ENCODE measurements at places on chromosomes 16 and 17.

DNA sequence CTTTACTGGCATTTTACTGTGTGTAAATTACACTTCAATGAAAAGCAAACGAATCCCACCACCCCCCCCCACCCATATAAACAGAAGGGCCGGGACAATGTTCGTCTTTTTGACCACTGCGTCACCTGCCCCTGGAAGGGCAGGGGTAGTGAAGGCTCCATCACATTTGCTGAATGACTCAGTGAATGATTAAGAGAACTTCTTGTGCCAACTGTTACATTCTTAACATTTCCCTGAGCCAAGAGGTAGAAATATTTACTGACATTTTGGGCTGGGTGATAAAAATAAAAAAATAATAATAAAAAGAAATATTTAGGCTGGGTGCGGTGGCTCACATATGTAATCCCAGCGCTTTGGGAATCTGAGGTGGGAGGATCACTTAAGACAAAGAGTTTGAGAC, 24.1 kb downstream of the C16orf96 start:
- DNase-seq: peak; percentile 52

GRCh38 chr17:58312021-58312630, 16.5 kb downstream of the TSPOAP1 start:
- DNase-seq: no peak

DNA sequence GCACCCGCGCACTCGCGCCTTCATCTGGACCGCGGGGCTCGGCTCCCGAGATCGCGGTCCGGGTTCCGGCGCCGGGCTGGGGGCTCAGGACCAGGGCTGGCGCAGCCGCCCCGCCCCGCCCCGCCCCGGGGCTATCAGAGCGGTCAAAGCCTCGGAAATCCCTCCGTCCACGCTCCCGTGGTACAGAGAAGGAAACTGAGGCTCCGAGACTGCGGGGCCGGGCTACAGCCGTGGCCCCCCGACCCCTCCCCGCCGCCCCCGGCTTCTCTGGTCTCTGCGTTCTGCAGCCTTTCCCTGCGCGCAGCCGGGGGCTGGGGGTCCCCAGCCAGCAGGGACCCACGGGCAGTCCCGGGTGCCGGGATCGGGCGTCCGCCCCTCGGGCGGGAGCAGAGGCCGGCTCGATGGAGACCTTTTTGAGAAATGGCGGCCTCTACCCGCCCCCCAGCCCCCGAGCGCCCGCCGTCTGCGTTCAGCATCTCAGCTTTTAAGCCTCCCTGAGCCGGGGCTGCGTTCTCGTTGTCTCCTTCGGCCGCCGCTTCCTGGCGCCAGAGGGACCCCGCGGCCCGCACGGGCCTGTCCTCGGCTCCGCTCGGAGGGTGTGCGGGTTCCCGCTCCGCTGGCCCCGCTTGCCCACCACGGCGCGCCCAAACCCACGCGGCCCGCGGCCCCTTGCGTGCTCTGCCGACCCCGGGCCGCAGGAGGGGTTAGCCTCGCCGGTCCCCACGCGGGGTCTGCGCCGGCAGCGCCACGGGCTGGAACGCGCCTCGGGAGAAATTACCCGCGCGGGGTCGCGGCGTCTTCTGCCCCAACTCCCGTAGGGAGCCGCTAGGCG, 1.5 kb upstream of the NPTX1 start:
- DNase-seq: no peak

GRCh38 chr17:66414561-66415175, 112.3 kb downstream of the PRKCA start:
- DNase-seq: no peak

GRCh38 chr17:78798695-78799559, 16.9 kb upstream of the CYTH1 start:
- no peak for DNase-seq

GRCh38 chr16:89117975-89118289, 24.3 kb downstream of the ACSF3 start:
- DNase-seq: no peak

DNA sequence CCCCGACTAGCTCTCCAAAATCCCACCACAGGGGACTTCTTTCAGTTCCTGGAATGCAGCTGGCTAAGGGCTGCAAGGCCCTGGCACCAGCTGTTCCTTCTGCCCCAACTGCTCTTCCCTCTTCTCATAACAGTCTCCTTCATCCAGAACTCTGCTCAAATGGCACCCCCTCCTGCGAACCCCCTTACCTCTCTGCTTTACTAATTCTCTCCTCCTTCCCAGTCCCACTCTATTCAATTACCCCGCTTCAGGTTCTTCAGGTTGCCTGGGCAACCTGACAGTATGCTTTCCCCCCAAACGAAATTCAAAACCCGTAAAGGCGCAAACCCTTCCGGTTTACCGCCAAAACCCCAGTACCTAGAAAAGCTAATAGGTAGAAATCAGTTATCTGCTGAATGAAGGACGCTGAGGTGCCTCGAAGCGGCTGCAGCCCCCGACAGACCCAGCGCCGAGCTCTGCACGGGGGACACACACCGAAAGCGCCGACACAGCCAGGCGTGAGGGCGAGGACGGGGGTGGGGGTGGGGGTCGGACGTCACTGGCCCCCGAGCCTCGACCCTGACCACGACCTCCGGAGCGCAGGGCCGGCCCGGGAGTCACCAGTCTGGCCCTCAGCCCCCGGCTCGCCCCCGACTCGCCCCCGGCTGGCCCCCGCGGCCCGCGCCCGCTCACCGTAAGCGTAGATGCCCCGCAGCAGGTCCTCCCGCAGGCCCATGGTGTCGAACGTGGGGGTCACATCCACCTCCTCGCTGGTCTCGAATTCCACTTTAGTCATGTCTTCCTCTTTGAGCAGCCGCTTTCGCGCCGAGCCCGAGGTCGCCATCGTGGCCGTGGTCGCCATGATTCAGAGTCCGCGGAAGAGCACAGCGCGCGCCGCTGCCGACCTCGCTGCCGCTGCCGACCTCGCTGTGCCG, 550 bp downstream of the EIF4A3 start:
- no peak for DNase-seq

- DNase-seq: no peak
Observed at GRCh38 chr16:520847-521246, 6.7 kb upstream of the CAPN15 start.

GRCh38 chr17:4433515-4434031, at the start of gene SPNS3:
Gene SPNS3, plus strand, starts transcription at chr17:4433940. Its CDS starts 28 bp downstream, at chr17:4433968.
- no peak for DNase-seq

DNA sequence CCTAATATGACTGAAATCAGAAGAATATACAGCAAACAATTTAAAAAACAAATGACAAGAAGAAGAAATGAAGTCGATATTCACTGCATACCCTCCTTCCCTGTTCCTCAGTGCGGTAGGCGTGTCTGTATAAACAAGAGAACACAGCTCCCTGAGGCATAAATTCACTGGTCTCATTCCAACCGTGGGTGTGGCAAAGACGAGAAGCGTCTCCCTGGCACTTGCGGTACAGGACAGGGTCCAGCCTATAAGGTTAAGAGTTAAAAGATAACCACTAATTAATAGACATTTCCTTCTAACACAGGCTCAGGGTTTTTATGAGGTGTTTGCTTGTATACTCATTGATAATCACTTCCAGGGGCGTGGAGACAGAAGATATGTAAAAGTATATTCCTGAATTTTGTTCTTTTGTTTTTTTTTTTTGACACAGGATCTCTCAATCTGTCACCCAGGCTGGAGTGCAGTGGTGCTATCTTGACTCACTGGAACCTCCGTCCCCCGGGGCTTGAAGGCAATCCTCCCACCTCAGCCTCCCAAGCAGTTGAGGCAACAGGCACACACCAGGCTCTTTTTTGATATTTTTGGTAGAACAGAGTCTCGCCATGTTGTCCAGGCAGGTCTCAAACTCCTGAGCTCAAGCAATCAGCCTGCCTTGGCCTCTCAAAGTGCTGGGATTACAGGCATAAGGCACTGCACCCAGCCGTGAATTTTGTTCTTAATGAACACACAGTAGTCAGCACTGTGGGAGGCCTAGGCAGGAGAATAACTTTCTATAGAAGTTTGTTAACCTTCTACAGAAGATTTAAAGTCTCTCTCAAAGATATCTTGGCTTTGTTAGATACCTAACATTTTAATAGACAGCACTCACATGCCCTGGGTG, 59.1 kb upstream of the CLEC18B start:
- DNase-seq: peak; percentile 53

- no peak for DNase-seq
Observed at GRCh38 chr17:29181226-29181625, 1.0 kb upstream of the MYO18A start.

- no peak for DNase-seq
Observed at GRCh38 chr17:42266462-42266861, 9.7 kb downstream of the STAT5B start.

- no peak for DNase-seq
Observed at GRCh38 chr17:43039646-43040045, 14.6 kb downstream of the RND2 start.

- DNase-seq: no peak
Observed at GRCh38 chr16:66028510-66029216, 337.8 kb upstream of the CDH5 start.

DNA sequence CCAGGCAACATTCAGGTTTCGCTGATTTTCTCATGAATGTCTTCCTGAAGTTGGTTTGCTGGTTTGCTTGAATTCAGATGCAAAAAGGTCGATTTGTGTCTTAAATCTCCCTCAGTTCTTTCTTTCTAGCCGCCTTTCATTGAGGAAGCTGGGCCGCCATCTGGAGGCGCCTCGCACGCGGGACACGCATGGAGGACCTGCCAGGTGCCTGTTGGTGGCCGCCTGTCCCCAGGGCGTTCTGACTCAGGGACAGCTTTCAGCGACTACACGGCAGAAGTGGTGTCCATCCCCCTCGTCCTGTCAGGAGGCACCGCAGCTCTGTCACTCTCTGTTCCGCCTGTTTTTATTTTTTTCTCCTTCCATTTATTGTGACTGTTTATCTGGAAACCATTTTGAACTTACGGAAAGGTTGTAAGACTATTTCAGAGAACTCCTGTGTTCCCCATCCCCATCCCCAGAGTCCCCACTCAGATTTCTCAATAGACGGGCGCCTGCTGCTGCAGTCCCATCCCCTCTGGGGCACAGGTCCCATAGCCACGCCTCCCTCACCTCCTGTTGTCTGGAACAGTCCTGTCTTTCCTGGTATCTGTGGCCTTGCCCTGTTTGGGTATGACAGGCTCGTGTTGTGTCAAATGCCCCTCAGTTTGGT, 33.2 kb downstream of the COX4I1 start:
- DNase-seq: no peak

DNA sequence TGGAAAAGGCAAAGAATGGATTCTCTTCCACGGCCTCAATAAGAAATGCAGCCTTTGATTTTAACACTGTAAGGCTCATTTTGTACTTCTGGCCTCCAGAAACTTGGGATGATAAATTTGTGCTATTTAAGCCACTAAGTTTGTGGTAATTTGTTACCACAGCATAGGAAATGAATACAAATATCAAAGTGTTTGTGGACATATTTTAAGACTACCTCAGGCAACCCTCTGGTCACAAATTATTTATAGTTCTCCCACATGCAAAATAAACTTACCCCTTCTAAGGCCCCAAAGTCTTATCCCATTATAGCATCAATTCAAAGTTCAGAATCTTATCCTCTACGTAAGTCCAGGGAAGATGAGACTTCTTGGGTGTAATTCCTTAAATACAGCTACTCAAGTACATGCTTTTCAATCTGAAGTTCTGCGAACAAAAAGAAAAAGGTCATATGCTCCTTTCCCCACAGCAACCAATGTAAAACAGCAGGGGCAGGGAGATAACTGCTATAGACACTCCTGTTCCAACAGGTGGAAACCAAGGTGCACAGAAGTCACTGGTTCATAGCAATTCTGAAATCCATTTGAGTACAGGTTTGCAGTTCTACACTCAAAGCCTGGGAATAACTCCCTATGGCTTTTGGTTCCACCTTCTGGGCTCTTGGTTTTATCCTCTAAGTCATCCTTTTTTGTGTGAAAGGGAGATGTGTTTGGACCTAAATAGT, 5.4 kb upstream of the EFCAB13 start:
- DNase-seq: no peak

DNA sequence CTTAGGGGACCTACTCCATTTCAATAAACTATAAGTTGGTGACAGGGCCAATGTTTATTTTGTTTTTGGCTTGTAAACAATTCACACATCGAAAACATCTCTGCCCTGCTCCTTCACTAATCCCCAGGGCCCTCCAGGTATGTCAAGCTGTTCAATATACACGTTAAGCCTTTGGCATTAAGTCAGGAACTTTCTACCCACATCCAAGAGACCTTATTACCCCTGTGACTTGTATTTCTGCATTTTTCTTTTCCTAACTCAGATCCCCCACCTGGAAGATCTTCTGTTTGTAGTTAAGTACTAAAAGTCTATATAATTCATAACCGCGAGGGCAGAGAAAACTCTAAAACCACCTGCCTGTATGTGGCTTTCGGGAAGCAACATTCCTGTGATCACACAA, 106.8 kb upstream of the AXIN2 start:
- no peak for DNase-seq

- DNase-seq: peak; percentile 80
Observed at GRCh38 chr17:41801374-41802271, 10.1 kb downstream of the P3H4 start.

DNA sequence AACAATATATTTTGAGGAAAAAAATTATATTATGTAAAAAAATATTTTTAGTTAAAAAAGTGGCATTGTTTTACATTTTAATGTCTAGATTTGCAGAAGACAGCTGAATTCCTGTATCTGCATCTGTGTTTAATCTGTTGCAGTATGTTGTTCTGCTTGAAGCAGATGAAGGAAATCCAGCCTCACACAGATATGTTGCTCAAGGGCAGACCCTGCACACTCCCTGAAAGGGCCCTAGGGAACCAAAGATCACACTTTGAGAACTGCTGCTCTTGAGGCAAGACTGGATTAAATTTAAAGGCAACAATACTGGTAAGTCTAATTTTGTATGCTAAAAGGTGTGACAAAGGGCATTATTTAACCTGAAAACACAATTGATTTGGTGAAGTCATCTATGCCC, 16.4 kb upstream of the SLC6A4 start:
- DNase-seq: no peak

- no peak for DNase-seq
Observed at GRCh38 chr17:66138120-66138519, 53.8 kb downstream of the CEP112 start.

DNA sequence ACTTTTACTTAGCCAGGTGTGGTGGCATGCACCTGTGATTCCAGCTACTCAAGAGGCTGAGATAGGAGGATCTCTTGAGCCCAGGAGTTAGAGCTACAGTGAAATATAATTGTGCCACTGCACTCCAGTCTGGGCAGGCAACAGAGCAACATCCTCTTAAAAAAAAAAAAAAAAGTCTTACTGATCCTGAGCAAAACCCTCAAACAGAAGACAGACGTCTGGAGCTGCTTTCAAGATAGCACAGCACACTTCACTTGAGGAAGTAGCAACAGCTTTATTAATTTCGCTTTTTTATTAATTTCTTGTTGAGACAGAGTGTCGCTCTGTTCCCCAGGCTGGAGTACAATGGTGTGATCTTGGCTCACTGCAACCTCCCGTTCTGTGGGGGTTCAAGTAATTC, 10.2 kb upstream of the GGA2 start:
- no peak for DNase-seq

GRCh38 chr16:17602678-17603077, 131.9 kb upstream of the XYLT1 start:
- no peak for DNase-seq

All from H54 (cell line).